SK-N-DZ (cell line): ENCODE measurements at places on chromosomes 5 and 9.

DNA sequence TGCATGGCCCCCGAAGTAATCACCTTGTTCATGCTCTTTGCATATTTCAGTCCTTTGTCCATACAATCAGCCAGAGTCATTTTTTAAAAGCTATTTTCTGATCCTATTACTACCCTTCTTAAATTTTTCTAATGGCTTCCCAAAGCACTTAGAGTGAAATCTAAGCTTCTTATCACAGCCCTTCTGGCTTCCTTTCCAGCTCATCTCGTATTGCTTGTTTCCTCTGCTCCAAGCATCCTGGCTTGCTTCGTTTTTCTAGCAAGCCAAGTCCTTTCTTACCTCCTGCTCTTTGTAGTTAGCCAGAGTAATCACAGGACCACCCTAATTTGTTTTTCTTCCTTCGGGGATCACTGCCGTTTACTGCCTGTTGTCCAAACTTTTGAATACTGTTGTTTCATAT, 453.3 kb downstream of the KIF4B start:
- DNase-seq = no peak

GRCh38 chr5:115392611-115393010, 96.2 kb upstream of the CCDC112 start:
- no peak for DNase-seq

- peak; percentile 53 for DNase-seq
These were observed 186.9 kb downstream of the RGS3 start for GRCh38 chr9:113650207-113651131.

- DNase-seq = no peak
These were observed 82.7 kb downstream of the DOCK8 start for GRCh38 chr9:297104-297972.

GRCh38 chr9:87771316-87772006, 45.5 kb downstream of the CTSL start:
- DNase-seq = no peak

DNA sequence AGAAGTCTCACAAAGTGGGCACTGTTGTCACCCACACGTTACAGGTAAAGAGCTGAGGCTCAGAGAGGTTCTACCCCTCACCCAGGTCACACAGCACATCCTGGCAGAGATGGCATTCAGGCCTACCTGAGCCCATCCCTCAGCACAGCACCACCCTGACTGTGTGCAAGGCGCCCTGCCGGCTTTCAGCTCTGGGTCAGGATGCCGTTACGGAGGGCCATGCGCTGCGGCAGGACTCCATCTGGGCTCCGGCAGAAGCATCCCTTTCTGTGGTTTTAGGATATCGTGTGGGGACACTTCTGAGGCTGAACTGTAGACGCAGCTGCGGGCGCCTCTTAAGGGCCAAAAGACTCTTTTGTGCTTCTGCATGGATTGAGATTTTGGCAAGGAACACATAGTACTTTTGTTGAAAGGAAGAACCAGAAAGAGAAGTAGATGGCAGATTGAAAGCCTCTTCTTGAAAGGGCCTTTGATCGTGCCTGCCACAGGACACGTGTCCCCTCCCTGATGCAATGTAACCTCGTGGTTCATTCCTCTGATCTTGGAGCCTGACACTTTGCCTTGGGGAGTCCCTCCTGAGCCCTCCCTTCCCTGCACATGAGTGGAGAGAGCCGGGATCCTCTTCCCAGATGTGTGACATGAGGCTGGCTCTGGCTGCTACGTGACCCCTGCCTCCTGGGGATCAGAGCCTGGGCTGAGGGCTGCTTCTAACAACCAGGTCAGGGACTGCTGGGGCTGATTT, 31.3 kb downstream of the USP20 start:
- DNase-seq = no peak

DNA sequence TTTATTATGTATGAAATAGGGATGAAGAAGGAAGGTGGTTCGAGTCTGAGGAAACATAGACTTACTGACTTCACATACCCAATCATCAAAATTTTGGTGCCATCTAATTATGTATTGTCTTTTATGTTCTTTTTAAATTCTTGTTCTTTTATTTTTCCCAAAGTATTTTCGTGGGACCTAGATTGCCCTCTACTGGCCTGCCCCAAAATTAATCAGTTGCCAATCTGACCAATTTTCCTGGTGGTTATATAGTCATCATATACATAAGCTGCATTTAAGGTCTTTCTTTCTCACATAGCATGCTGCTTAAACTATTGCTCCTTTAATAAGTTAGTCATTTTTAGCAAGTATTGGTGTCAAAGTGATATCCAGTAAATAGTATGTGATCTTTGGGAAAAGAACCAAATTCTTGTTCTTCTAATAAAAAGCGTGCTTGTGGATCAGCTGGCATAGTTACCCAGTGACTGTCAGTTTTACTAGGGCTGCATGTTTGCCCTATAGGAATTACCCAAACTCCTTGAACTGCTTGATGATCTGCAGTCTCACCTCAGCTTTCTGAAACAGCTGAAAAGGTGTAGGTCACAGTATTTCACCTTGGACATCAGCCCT, 223.5 kb downstream of the SH3GL2 start:
- no peak for DNase-seq
